Hepatocyte (in vitro differentiated cells): ENCODE measurements at places on chromosomes 6 and 20. TPM values are rescaled to one million over a fixed set of nuclear protein-coding genes. Genes with fewer than 3 reads are reported as not detected.

Gene RGS17
- 0.27 and 0.52 TPM in 2 replicates for polyA plus RNA-seq

Gene EFCAB8
- polyA plus RNA-seq, result not detected in 2 replicates

Gene CCN6
- polyA plus RNA-seq, result 0.12 and 0.24 TPM in 2 replicates

Gene FAM209B
- 0.26 TPM in 1 of 2 replicates, not detected in the other for polyA plus RNA-seq

Gene NOX3
- polyA plus RNA-seq, result not detected in 2 replicates

Gene C20orf204
- 0.85 and 1.7 TPM in 2 replicates for polyA plus RNA-seq

Gene AFG1L
- polyA plus RNA-seq, result 9.2 and 9.4 TPM in 2 replicates

DNA sequence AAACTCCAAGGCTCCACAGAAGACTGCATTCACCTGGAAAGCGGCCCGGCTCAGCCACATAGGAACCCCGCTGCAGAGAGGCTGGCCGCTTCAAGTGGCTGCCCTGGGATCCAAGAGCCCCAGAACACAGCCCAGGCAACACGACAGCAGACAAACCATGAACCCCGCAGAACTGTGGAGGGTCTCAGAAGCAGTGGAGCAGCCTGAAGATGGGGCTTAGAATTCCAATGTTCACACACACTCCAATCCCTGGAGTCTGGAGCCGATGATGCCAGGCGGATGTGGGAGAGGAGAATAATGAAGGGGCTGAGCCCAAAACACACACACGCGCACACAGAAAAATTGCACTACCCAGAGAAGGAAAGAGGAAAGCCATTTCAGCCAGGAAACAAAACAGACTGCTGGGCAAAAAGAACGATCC is 52.4 kb downstream of the NINL start:
- DNase-seq, result no peak

- DNase-seq, result no peak
These were observed 45.5 kb upstream of the CD83 start for GRCh38 chr6:14072084-14072483.

- peak; percentile 90 for DNase-seq
These were observed 697 bp downstream of the PPT2 start for GRCh38 chr6:32154514-32155161.

GRCh38 chr6:161068321-161068741 is 76.8 kb downstream of the MAP3K4 start:
- no peak for DNase-seq

GRCh38 chr20:62186887-62187866 is 4.3 kb downstream of the MTG2 start:
- DNase-seq, result no peak

- DNase-seq, result peak; percentile 89
These were observed 17.1 kb downstream of the OR2B2 start for GRCh38 chr6:27894839-27895762.

GRCh38 chr6:45801471-45802289 is 214.0 kb downstream of the CLIC5 start:
- DNase-seq, result no peak

GRCh38 chr20:61497029-61497627 is 245.1 kb downstream of the CDH4 start:
- DNase-seq, result no peak

GRCh38 chr20:19543101-19543500 is 215.0 kb upstream of the RIN2 start:
- no peak for DNase-seq
